Left renal pelvis (tissue), 4 donors: ENCODE measurements at places on chromosomes 11 and 22.

DNA sequence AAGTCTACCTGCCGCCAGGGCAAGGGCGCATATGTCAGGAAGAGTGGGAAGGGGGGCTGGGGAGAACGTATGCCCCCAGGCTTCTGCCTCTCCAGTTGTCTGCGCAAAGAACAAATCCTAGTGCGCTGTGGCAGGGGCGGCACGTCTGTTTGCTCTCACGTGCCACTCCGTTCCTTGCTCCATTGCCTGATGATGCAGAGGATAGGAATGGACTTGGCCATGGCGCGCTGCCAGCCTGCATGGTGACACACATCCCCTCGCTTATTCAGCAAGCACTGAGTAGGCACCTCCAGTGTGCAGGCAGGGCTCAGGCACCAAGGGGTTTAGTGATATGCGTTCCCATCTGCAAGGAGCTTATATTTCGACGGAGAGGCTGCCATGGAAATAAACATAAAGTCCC is 45.4 kb upstream of the SLC22A12 start:
- DNase-seq = no peak

- no peak for DNase-seq
These were observed 29.2 kb downstream of the SYT7 start for GRCh38 chr11:61551634-61552033.

DNA sequence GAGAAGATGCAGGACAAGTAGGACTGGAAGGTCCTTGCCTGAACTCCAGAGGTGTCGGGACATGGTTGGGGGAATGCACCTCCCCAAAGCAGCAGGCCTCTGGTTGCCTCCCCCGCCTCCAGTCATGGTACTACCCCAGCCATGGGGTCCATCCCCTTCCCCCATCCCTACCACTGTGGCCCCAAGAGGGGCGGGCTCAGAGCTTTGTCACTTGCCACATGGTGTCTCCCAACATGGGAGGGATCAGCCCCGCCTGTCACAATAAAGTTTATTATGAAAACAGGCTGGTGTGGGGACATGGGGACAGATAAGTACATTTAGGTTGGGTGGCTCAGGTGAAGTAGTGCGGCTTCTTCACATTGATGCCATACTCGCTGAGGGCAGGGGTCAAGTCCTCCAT is 1.4 kb downstream of the TAF10 start:
- DNase-seq = no peak

GRCh38 chr11:16184588-16184987 is 171.8 kb downstream of the SOX6 start:
- DNase-seq = no peak

- DNase-seq = no peak
These were observed 858.7 kb upstream of the CHORDC1 start for GRCh38 chr11:91081440-91082043.

DNA sequence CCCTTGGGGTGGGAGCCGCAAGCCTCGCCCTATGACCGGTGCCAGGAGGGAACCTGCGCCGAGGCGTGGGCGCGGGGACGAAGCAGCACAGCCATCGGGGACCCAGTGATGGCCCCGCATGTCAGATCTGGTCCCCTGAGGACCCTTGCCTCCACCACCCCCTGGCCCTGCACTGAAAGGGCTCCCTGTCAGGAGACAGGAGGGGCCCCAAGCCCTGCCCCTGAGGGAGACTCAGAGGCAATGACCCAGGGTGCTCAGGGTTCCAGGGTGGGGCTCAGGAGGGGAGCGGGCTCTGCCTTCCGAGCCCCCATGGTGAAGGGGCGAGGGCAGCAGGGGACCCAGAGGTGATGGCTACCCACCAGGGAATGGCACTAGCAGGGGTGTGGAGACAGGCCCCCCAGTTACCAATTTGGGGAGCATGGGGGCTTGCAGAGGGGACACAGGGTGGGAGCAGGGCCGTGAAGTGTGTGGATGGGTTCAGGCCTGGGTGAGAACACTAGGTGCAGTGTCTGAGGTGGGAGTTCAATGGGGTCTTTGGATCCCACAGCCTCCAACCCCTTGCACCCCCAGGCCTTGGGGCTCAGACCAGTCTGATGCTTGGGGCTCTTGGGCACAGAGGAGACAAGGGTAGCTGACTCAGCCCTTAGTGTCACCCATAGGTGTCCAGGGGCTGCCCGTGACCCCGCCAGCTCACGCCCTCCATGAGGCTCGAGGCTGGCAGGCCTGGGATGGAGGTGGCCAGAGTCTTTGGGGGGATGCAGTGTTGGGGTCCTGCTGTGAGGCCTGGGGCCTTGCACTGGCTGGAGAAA is 499 bp downstream of the LRRC56 start:
- DNase-seq = no peak

DNA sequence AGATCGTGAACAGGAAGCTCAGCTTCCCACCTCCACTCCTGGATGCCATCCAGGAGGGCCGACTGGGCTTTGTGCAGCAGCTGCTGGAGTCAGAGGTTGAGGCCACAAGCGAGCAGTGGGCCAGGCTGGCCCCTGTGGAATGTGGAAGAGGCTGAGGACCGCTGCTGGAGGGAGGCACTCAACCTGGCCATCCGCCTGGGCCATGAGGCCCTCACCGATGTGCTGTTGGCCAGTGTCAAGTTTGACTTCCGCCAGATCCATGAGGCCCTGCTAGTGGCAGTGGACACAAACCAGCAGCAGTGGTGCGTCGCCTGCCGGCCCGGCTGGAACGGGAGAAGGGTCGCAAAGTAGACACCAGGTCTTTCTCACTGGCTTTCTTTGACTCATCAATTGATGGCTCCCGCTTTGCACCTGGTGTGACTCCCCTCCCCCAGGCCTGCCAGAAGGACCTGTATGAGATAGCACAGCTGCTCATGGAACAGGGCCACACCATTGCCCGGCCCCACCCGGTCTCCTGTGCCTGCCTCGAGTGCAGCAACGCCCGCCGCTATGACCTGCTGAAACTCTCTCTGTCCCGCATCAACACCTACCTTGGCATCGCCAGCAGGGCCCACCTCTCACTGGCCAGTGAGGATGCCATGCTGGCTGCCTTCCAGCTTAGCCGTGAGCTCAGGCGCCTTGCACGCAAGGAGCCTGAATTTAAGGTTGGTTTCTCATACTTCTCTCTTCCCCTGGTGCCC is 24.9 kb downstream of the ART5 start:
- no peak for DNase-seq

GRCh38 chr11:19055016-19055415 is 5.5 kb downstream of the MRGPRX2 start:
- no peak for DNase-seq

GRCh38 chr11:81870066-81870412 is 863.6 kb downstream of the FAM181B start:
- DNase-seq = no peak

GRCh38 chr11:19843079-19843478 is 130.4 kb downstream of the NAV2 start:
- DNase-seq = no peak

GRCh38 chr11:126318574-126319373 is 14.9 kb downstream of the DCPS start:
- no peak for DNase-seq

GRCh38 chr11:30774496-30775232 is 188.5 kb upstream of the MPPED2 start:
- no peak for DNase-seq

DNA sequence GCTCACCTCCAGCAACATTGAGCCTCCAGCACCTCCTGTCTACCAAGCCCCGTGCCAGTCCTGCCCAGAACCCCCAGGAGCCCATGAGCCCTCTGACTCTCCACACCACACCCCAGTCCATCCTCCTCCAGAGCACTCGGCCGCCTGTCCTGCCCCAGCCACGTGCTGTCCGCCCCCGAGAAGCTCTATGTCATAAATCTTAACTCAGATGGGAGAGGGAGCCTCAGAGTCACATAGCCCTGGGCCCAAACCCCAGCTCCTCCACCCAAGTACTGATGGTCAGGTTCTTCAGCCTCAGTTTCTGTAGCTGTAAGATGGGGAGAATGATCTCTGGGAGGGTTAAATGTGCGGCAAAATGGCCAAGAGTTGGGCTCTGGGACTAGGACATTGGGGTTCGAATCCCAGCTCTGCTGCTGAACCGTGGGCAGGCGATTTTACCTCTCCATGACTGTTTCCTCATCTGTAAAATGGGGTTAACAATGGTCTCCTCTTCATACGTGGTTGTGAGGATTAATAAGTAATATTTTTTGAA is 27.8 kb downstream of the CYTH4 start:
- DNase-seq = no peak

- DNase-seq = no peak
These were observed 84.6 kb upstream of the NNMT start for GRCh38 chr11:114211444-114212121.

GRCh38 chr22:42313804-42314581 is 43.5 kb upstream of the TCF20 start:
- DNase-seq = no peak

DNA sequence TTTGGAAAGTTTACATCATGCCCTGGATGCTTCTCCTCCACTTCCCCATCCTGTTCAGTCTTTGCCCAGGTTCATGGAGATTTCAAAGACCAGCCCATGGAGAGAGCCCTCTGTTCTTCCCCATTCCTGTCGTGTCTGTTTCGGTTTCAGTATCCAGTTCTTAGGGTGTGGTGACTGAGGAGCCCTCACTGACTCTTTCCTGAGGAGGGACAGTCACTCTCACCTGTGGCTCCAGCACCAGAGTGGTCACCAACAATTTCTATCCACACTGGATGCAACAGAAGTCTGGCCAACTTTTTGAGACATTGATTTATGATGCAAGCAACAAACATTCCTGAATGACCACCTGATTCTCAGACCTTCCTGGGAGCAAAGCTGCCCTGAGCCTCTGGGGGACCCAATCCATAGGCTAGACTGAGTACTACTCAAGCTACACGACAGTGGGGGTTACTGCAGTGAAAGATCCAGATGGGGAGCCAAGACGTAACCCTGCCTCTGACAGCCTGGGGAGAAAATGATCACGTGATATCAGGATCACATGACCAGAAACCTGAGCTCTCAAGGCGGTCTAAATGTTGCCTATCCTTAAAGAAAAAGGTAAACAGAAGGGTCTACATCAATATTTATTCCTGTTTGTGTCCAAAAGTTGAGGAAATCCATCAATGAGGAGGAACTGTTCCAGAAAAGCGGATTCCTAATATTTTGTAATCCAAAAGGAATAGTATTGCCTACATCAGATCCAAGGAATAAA is 76.2 kb upstream of the VPREB1 start:
- no peak for DNase-seq

GRCh38 chr22:24140357-24140756 is 40.9 kb upstream of the SUSD2 start:
- no peak for DNase-seq

DNA sequence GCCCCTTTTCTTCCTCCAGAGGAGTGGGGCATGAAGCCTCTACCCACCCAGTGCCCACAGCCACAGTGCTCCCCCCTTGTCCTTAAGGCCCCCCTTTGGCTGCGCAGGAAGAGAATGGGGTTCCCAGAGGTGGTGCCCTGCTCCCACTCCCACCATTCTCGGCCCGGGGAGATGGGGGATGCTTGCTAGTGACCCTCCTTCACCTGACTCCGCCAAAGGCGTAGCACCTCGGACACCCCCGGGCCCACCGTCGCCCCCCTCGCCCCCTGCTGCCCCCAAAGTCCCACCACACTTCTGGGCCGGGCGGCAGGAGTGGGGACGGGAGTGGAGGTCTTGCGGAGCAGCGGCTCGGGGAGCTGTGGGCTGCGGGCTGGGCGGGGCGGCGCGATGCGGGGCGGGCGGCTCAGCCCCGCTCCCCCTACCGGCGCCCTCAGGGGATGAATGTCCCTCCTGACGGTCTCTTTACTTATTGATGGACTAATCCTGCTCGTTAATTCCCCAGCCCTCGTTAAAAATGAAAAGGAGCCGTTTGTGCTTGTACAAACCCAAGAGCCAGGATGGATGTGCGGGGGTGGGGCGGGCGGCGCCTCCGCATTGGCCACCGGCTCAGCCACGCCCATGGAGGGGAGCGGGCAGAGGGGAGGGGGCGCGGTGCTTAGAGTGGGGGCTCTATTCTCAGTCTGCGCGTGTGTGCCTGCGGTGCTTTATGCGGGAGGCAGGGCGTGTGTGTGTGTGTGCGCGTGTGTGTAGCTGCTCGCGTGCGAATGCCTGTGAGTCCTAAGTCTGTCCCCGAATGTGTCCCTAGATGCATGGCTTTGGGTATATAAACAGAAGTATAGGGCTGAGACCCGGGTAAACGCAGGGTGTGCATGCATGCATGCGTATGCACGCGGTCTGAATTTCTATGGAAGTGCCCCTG is 25.6 kb downstream of the SYT7 start:
- DNase-seq = no peak

DNA sequence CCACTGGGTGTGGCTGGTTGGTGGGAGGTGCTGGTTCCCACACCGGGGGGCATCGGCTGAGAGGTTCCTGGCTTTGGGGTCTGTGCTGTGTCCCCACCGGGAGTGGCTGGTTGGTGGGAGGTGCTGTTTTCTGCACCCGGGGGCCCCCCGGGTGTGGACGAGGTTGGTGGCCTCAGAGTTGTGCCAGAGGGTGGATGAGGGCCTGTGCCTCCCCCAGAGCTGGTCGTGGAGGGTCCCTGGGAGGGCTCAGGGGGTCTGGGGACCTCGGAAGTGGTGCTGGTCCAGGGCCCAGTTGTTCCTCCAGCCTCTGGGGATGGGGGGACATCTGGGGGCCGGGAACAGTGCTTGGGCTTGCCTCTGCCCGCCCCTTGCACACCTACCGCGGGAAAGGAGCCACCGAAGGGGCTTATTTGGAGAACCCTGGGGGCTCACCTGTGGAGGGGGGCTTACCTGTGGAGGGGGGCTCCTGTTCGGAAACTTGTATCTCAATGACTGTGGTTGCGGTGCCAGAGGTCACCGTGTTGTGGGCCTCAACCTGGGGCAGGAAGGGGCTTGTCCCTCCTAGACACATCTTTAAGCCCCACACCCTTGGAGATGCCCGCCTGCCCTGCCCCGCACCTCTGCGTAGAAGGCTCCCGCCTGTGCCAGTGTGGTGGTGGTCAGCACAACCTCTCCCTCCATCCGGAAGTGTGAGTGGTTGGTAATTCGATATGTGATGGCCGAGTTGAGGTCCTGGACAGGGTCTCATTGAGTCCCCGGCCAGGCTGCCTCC is 3.3 kb upstream of the IRF7 start:
- DNase-seq = no peak

- no peak for DNase-seq
These were observed 1.1 kb upstream of the FXYD2 start for GRCh38 chr11:117825538-117826189.

- DNase-seq = no peak
These were observed 190.8 kb downstream of the DSCAML1 start for GRCh38 chr11:117606211-117606610.

DNA sequence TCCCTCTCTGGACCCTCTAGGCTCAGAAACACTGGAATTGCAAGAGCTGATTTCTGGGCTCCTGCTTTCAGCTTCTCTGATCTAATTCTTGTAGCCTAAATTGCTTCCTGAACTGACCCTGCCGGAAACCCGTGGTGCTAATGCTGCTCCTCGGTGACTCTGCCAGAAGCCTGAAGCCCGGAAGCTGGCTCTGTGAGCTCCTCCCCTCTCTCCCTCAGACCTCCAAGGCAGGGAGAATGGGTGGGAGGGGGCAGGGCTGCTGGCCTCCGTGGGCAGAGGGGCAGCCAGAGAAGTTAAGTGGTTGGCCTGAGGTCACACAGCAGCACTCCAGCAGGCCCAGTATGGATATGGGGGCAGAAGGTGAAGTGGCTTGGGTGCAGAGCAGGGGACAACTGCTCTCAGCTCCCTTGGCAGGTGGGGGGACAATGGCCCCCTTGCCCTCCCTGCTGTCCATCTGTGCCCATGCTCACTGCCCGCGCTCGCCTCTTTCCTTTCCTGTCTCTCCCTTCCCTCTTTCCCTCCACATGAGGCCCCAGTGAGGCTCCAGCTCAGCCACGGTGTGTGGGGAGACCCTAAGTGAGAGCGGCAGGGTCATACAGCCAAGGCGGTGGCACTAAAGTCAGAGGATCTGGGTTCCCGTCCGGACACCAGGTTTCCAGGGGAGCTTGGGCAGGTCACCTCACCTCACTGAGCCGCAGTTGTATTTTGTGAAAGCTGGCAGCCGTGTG is 16.2 kb downstream of the CAPN5 start:
- DNase-seq = no peak
